Activated CD4-positive, alpha-beta memory T cell treated with anti-CD3 and anti-CD28 coated beads, Interleukin-2, amount 10 ng/mL, durations not matched to agents 7 days and 5 days (primary cell): ENCODE measurements at places on chromosomes 6 and 20. TPM values are rescaled to one million over a fixed set of nuclear protein-coding genes. Genes with fewer than 3 reads are reported as not detected.

- DNase-seq: no peak
Observed at GRCh38 chr6:142395768-142396231, 94.0 kb downstream of the ADGRG6 start.

DNA sequence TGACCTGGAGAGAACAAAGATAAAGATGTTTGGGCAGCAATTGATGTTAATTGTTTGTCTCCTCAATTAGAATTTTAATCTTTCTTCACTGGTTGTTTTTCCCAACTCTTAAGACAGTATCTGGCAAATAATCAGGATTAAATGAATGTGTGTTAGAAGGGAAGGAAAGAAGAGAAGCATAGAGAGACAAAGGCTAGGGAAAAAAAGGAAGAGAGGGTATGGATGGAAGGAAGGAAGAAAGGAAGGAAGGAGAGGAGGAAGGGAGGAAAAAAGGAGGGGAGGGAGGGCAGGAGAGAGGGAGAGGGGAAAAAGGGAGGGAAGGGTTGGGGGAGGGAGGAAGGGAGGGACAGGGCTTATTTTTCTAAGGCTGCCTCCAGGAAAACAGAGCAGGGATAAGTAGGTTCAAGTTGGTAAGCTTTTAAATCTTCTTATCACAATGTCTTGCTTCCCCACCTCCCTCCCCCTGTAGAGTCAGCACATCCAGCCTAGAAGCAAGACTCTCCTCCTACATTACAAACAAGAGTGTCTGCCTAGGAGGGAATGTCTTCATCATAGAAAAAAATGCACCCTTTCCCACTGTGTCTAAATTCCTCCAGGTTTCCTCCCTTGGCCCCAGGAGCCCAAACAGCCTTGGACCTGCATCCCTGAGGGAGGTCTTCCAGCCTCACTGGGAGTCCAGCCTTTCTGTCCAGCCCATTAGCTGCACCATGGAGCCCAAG, 447.8 kb upstream of the JARID2 start:
- DNase-seq: no peak

GRCh38 chr6:39804466-39805065, 12.4 kb downstream of the DAAM2 start:
- DNase-seq: no peak

- no peak for DNase-seq
Observed at GRCh38 chr6:132666118-132666517, 7.1 kb upstream of the TAAR1 start.

DNA sequence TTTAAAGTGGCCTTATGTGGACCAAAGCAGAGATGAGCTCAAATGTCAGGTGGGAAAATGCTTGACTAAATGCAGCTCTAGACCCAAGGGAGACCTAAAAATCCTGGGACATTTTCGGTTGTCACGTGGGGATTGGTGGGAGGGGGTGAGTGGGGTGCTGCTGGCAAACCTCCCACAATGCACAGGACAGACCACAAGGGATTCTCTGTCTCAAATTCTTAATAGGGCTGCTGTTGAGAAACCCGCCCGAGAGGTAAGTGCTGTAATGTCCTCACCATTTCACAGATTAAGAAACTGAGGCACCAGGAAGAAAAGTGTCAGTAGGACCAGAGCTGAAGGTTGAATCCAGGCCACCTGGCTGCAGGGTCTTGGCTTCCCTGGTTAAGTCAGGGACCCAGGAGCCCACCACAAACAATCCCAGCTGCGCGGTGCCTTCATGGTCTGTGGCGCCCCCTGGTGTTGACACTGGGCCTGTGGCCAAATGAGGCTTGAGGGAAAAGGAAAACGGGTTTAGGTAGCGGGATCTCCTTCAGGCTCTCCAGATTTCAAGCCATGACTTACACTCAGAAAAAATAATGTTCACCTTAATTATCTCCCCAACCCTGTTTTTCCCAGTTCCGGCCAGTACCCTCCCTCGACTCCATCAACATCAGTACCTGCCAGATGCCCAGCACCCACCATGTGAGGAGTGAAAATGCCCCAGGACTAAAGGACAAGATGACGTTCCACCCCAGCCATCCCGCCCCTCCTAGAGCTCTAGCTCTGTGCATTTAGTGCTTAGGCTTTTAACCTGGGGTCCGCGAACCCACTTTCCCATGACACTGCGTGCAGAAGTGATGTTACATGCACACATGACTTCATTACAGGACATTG, 7.2 kb downstream of the HLA-G start:
- peak; percentile 56 for DNase-seq

ZGPAT gene
- total RNA-seq: 42.8 TPM

MAPK13 gene
- total RNA-seq: 56.2 TPM

- no peak for DNase-seq
Observed at GRCh38 chr6:1364791-1365190, 24.6 kb upstream of the FOXF2 start.

- no peak for DNase-seq
Observed at GRCh38 chr6:4687989-4688947, 87.9 kb upstream of the CDYL start.

DNA sequence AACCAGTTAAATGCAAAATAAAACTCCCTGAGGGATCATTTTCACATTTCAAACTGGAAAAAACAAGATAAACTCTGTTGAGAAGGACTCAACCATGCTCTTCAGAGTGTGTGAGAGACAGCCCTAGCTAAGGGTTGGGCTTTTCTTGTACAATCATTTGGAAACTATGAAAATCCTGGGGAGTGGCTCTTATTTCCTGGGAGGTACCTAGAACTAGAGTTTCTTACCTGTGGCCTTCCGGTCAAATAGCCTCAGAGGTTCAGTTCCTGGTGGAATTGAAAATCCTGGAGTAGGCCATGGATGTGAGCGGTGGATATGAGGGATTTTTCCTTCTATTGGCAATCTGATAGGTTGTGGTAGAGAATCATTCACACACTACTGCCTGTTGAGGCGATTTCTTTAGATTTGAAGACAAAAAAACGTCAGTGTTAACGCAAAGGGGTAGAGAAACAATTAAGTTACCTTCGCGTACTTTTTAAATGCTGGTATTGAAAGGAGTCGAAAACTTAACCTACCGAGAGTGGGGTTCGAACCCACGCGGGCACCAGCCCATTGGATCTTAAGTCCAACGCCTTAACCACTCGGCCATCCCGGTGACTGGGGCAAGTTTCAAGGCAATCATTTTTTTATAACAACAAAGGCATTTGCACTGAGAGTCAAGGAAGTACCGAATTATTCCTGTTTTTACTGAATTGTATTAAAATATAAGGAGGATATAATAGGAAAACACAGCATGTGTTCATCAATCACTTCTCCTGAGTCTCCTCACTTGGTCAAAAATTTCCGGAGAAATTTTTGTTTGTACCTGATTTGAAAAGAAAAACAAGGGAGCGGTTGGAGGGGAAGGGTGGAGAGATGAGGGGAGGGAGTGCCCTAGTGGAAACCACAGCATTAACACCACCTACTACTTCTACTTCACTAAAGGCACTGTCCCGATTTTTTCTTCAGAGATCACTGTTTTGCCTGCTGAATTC, 191.3 kb downstream of the OR2B2 start:
- no peak for DNase-seq

DNA sequence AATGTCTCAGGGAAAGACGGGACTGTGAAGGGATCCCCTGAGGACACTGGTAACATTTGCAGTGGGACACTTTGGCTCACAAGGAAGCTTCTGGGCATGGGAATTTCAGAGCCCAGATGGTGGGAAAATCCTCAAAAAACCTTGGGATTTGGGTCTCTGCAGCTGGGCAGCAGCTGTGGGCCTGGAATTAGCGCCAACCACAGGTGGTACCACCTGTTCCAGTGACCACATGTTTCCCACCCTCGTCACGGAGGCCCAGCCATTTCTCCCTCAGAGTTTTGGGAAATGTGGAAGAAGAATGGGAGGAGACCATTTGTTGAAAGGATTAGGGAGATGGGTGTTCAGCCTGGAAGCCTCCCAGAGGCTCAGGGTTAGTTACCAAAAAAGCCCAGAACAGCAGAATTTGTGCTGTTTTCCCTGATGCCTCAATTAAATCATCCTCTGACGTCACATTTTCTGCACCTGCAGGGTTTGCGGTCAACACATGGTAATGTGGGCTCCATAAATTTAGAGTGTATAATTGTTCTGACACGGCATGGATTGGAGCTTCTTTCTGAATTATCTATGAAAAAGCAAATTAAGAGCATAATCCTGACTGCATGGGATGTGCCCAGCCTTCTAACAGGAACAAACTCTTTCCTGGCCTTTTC, 34.4 kb downstream of the EDN3 start:
- no peak for DNase-seq

GRCh38 chr20:48568520-48568919, 259.3 kb downstream of the PREX1 start:
- no peak for DNase-seq

DNA sequence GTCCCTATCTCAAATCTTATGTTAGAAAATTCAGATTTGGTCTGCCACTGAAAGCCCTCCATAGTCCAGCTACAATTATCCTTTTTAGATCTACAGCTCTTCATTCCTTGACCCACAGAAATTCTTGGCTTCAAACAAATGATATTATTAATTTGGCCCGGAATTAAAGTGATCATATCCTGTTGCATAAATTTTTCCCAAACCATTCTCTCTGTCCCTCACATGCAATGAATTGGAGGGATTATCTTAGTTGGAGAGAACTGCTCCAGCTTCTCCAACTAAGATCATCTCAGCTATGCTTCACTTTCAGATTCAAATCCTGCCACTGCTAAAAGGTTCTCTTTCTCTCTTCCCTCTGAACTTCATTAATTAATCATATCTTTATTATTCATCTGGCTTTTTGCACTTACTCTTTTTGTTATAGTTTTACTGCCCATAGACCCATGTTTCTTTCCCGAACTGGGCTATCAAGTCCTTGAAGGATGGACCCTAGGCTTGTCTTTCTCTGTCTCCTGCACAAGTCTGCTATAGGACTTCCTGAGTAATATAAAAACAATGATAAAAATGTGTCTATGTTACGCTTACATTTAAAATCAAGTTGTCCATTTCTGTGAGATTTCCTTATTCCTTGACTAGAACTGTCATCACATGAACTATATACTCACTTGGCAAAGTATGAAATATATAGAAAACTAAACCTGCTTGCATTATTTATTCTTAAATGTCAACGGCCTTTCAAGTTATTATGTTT, 493.9 kb upstream of the MARCKS start:
- no peak for DNase-seq

GRCh38 chr6:135280375-135281136, 99.4 kb downstream of the MYB start:
- no peak for DNase-seq

- peak; percentile 48 for DNase-seq
Observed at GRCh38 chr6:40788661-40789655, 201.8 kb upstream of the LRFN2 start.

DNA sequence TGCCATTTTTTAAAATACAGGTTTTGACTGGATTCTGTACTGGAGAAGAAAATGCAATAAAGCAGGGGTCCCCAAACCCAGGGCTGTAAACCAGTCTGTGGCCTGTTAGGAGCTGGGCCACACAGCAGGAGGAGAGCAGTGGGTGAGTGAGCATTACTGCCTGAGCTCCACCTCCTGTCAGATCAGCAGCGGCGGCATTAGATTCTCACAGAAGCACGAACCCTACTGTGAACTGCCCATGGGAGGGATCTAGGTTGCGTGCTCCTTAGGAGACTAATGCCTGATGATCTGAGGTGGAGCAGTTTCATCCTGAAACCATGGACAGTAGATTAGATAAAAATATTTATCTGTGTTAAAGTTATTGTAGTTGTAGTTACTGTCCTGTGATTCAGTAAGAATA, 21.1 kb upstream of the FBXO9 start:
- DNase-seq: no peak

DNA sequence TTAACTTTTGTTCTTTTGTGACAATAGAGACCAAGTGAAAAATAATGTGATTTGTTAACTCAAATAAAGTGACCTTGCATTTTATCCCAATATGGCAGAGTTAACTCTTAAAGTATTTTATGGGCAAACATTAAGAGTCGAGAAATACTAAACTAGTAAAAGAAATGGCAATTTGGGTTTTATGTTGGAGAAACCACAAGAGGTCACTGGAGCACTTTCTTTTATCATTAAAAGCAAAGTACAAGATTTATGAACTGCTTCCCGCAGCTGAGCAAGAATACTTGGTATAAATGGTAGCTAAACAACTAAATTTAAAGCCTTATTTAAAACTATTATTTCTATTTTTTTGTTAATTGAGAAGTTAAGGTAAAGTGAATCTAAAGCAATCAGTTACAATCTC, 33.5 kb upstream of the MCM9 start:
- DNase-seq: no peak

DNA sequence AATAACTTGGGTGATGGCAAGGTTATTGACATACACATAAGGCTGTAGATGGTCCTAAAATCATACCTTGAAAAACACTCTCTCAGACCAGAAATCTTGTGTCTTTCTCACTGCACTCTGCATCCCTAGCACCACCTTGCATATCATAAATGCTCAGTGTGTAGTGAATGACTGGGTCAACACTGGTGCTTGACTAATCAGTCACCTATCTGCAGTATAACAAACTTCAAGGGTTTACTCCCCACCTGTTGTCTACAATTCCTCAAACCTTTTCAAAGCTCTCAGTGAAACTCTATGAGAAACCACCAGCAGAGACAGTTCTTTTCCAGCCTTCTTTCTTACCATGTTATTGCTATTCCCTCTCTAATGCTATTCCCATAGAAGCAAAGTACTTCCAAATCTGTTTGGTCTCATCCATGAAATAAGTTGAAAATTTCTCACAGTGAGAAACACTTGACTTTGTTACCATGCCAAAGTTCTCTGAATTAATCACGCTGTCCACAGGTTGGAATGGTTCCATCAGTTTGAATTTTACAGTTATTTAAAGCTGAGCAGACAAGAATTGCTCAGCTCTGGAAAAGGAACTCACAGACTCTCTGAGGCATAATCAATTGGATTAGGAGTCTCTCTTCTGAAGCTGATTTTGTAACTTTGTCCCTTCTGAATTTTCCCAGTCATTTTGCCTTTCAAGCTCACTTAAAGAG, 104.8 kb upstream of the EYA4 start:
- no peak for DNase-seq

GRCh38 chr20:57928181-57928967, 218.6 kb upstream of the PMEPA1 start:
- no peak for DNase-seq

ECHDC1 gene
- total RNA-seq: 35.1 TPM

- DNase-seq: no peak
Observed at GRCh38 chr20:32806356-32806755, 13.4 kb upstream of the MAPRE1 start.

DNA sequence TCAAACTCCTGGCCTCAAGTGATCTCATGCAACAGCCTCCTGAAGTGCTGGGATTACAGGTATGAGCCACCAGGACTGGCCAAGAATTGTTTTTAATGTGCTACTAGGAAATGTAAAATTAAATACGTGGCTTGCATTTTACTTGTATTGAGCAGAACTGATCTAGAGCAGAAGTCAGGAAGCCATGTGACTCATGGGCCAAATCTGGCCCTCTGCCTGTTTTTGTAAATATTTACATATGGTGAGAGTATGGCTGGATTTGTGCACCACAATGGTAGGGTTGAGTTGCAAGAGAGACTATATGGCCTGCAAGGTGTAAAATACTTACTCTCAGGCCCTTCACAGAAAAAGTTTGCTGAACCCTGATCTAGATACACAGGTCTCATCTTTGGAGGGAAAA, 75.8 kb downstream of the LAMP5 start:
- no peak for DNase-seq

DNA sequence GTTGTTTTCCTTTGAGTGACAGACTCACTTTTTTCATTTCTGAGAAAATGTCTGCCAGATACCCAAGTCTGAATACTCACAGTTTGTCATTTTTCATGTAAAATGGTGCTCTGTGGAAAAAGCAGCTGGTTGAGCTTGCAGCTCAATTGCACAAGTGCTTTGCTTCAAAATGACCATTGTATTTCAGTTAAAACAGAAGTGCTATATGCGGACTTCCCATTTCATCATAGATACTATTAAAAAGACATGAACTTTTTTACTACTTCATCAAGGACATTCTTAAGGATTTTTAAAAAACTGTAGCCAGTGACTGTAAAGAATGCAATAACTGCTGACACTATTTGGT, 61.5 kb downstream of the KCNS1 start:
- no peak for DNase-seq
